Stimulated activated CD8-positive, alpha-beta memory T cell treated with anti-CD3 and anti-CD28 coated beads, Interleukin-2, amount 100 ng/mL, for 1 hour (primary cell): ENCODE measurements at places on chromosomes 5 and 9.
A peak's percentile ranks its signal among the peaks of the same experiment; 100 is the strongest.

DNA sequence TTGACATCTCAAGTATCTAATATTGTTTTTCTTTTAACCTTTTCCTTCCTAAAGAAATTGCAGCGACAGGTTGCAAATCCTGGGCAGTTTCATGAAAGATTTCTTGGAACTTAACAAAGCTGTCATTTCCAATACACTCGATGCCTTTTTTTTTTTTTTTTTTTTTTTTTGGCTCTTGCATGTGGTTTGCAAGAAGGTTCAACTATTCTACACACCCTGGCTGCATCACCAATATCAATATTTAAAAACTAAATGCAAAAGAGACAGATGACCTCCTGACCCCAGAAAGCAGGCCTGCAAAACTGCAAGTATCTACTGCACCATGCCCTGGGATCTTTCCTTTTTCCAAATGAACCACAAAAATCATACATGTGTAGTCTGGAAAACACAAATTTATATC is 4.4 kb upstream of the NFIB start:
- no peak for DNase-seq

GRCh38 chr9:132525308-132526023 is 56.9 kb upstream of the BARHL1 start:
- no peak for DNase-seq

- DNase-seq, result no peak
These were observed 134.9 kb upstream of the ADCY2 start for GRCh38 chr5:7261049-7261448.

DNA sequence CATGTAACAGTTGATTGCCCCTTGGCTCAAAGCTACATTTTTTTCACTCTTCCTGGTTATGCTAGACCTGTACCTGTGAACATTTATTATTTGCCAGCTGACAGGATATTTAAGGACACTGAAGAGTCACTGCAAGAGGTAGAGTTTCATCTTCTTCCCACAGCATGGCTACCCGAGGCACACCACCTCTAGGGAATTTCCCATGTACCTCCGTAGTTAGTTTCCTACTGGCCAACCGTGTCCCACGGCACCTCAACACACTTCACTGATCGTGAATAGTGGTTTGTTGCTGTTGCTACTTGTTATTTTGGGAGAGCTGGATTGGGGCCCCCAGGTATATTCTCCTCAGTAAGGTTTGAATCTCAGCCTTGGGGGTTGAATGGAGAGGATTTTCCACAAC is 648.6 kb downstream of the SEMA5A start:
- DNase-seq, result no peak

GRCh38 chr9:122261469-122261881 is 3.2 kb downstream of the RBM18 start:
- DNase-seq, result no peak

GRCh38 chr9:131677444-131678180 is 62.3 kb downstream of the RAPGEF1 start:
- no peak for DNase-seq

- no peak for DNase-seq
These were observed 7.4 kb downstream of the SLC36A2 start for GRCh38 chr5:151340004-151340403.

DNA sequence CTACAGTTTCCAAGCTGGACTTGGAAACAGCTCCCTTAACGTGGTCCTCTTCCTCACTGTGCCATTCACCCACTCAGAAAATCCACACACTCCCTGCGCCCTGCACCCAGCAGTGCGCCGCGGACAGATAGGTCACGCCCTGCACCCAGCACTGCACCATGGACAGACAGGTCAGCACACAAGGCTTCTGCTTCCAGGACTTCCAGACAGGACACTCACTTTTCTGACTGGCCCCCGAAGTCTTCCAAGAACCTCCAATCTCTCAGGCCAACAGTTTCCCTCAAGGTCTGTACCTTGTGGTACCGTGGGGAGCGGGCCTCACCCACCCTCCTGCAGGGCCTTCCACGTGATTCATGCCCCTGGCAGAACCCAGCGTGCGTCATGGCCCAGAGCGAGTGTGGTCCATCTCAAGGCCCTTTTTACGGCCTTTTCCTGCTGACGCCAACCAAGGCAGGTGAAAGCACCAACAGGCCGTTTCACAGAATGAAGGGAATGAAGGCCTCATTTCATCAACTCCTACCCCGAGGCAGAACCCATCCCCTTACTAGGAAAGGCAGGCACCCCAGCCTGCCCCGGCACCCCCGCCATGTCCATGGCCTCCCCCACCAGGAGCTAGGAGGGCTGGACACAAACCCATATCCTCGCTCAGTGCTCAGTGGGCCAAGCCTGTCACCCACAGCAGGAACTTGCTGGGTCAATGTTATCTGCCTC is 17.3 kb downstream of the VAV2 start:
- no peak for DNase-seq

DNA sequence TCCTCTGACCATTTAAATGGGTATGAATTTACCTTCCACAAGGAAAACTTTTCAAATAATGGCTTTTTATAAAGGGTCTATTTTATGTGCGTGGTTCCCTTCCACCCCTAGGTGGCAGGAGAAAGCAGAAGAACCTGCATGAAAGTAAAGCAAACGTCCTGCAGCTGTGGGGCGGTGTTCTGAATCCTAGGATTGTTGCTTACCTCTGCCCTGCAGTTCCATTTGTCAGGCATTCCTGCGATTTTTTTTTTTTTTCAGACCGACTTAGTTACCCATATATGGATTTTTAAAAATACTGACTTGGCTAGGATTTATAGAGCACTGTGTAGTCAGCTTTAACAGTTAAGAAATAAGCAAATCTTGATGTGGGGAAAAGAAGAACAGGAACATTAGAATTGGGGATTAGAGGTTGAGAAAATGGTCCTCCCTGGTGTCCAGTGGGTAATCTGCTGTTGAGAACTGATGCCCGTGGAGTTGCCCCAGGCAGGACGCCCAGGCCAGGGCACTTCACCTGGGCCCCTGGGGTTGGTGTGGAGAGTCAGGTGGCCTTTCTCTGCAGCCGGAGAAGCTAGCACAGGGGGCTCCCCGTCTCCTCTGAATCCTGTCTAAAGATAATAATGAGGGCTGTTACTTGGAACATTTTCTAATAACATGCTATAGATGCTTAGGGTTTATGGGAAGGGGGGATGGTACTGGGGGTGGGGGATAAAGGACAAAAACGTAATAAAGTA is 30.4 kb upstream of the LTC4S start:
- DNase-seq, result peak; percentile 26

DNA sequence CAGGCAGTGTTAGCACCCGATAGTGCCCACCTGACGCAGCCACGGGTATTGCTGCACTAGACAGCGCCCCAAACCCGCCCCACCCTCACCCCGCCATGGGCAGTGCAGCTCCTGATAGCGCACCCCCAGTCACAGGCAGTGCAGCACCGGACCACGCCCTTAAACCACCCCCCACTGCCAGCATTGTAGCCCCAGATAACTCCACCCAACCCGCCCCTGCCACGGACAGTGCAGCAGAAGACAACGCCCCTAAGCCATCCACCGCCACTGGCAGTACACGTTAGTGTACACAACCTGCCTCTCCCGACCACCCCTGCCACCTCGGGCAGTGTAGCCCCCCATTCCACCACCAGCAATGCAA is 825 bp upstream of the PCAT7 start:
- DNase-seq, result no peak

DNA sequence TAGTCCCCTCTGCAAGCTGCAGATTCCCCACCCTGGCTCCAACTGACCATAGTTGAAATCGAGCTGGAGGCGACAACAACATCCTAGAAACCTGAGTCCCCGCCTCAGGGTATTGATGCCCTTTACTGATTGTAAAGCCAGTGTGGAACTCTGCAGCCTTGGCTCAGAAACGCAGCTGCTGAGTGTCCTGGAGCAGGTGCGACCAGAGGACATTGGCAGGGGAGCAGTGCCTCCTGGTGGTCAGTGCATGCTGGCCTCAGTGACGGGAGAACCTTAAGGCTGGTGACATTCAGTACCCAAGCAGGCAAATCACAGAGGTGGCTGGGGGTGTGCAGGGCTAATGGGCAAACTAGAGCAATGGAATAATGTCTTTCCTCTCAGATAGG is 20.4 kb upstream of the ZNF354B start:
- no peak for DNase-seq

DNA sequence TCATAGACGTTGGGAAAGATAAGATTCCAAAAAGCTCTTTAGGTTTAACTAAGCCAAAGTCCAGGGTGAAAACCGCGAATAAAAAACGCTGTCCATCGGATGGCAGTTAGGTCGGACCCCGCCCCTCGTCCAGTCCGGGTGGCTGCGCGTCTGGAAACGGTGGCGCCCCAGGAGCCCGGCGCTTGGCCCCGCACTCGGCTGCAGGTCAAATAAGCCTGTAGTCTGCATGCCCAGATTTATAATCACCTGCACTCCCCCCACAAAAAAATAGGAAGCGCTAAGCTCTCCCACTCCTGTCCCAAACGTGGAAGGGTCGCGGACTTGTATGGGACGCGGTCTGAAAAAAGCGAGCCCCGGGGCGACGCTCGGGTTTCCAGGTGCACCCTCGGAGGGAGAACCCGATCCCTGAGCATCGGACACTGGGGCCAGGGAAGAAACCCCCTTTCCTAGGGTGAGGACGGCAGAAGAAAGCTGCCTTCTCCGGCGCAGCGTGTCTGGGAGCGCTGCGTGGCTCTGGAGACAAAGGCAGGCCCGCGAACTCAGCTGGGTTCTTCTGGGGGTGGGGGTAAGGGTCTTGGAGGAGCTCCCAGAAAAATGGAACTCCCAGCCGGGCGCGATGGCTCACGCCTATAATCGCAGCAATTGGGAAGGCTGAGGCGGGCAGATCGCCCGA is 923 bp upstream of the ZBTB5 start:
- no peak for DNase-seq

- no peak for DNase-seq
These were observed 4.8 kb upstream of the HOMER1 start for GRCh38 chr5:79518718-79519117.

DNA sequence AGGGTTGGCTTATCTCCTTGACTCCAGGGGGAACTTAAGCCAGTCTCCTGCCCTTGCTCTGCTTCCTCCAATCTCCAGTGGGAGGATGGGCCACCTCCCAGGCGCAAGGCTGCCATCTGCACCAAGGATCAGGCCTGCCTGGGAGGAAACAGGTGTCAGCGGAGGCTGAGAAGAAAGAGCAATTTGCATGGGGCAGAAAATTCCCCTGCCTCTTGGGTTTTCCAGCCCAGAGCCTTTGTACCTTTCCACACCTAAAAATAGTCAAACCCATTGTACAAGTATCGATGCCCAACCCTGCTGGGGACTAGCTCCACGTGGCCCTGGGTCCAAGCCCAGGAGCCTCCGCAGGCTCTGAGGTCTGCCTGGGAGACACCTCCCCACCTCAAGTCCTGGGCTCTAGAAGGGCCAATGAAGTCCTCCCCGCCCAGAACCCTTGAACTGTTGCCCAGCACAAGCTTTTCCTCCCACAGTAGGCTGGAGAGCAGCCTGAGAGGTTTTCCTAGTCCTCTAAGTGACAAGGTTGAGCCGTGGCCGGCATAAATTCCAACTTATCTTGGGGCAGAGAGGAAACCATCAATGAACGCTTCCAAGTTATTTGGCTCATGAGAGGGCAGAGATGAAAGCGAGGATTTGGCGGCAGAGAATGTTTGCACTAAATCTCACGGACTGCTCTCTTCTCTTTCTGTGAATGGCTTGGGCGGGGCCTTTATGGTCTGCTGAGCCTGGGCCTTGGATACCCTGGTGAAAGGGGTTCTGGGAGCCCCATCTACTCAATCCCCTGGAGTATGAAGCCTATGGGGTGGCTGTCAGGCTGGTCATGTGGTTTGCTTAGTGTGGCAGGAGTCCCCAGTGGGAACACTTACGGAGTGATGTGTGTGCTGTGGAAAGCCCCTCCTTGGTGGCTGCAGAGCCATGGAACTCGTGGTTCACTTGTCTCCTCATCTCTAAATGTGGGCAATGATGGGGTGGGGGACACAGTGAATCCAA is 15.6 kb downstream of the JADE2 start:
- no peak for DNase-seq

- no peak for DNase-seq
These were observed 16.4 kb downstream of the RAD23B start for GRCh38 chr9:107299437-107299836.

- DNase-seq, result no peak
These were observed 5.5 kb upstream of the DBN1 start for GRCh38 chr5:177478711-177479646.

DNA sequence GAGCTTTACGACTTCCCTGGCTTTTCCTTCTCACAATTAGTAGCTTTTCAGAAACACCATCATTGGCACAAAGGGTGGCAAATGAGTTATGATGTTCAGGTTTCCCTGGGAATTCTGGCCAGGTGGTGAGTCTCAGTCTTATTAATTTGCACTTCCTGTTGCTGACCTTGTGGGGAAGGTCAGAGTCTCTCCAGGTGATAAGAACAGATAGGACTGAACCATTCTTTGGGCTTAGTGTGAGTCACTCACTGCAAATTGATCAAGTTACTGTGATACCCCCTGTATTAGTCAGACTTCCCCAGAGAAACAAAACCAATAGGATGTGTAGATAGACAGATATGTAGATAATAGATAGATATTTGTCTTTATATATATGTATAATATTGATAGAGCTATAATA is 53.8 kb upstream of the RANBP3L start:
- DNase-seq, result no peak

DNA sequence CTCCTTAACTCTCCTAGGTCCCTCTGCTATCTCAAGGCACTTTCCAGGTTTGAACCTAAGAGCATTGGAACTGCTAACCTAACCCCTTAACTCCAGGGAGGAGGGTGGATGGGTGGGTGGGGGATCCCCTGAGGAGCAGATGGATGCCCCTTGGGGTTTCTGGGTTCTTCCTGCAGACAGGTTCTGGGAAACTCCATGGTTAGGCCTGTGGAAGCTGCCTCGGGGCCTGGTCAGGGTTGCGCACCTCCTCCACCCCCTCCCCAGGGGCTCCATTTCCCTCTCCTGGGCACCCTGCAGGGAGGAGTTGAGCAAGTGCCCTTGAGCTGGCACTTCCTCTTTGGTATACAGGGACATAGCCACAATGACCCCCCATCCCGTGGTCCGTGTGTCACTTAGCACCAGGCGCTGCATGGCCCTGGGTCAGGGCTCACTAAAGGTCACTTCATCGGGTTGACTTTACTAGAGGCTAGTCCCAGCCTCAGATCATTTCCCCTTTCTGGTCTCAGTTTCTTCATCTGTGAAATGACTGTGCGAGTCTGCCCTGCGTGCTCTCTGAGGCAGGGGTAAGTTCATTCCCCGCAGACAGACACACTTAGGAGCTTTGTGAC is 16.0 kb downstream of the CXXC5 start:
- DNase-seq, result no peak

- no peak for DNase-seq
These were observed 99.6 kb downstream of the NMUR2 start for GRCh38 chr5:152305525-152305924.
